CD4-positive, alpha-beta T cell treated with Interleukin-6 at 100 ng/mL for 8 hours (primary cell): ENCODE measurements at places on chromosomes 3 and 15.

- DNase-seq: no peak
Measured at GRCh38 chr3:160811237-160811548, 55.2 kb downstream of the PPM1L start.

- DNase-seq: no peak
Measured at GRCh38 chr3:176951586-176952292, 245.5 kb downstream of the TBL1XR1 start.

GRCh38 chr3:172993412-172993811 lies 147.6 kb downstream of the SPATA16 start:
- no peak for DNase-seq

DNA sequence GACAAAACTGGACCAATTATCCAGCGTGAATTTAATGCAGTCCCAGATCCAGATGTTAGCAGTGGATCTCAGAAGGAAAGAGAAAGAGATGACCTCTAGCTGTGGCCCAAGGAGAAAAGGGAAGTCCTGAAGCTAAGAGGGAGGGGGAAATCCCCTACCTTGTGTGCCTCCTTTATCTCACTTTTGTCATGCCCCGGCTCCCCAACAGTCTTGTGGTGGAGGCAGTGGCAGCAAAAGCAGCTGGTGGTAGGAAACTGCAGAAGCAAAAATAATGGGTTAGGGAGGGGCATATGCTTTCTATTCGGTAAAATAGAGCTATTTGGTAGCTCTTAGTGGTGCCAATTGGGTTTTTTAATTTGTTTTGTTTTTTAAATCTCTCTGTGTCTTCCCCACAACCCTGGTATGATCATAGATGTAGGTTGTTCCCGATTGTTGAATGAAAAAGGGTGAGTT lies 56.5 kb downstream of the MCTP2 start:
- peak; percentile 23 for DNase-seq

DNA sequence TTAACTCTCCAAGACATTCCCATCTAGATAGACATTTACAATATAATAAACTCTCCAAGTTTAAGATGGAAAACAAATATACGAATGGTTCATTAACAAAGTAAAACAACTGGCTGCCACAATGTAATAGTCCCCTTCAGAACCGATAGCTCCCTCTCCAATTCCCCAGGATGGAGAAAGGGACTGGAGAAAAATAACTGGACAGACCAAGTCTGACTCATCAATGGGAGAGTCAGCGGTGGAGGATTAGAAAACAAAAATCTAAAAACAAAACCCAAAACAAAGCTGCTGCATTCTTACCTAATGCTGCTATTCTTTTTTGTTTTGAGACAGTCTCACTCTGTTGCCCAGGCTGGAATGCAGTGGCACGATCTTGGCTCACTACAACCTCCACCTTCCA lies 468.1 kb downstream of the SHQ1 start:
- DNase-seq: no peak

DNA sequence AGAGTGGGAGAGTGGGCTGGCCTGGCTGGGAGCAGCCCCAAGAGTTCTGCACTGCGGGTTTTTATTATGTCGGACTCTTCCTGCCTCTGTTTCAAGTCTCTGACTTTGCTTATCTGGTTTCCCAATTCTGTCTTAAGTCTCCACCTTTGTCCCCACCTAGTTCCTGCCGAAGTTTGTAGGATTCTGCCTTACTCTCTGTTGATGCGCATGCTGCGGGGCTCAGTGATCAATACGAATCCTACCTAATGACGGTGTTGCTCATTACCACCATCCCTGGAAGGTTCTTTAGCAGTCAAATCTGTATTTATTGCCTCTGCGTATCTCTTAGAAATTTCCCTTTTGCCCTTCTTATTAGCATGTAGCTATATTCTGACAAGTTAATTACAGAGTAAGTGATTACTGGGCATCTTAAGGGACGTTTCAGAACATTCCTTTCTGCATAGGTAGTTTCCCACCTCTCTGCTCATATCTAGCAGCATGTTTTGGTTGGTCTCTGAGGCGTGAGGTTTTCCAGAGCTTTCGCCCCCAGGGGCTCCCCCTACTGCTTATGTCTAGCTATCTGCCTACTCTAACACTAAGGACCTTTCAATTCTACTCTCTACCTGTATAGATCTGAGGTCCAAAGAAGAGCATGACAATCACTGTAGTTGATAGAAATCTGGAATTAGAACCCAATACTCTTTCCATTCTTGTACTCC lies 236.0 kb upstream of the EIF1B start:
- DNase-seq: no peak
